ENCODE measurements at places on chromosomes 13 and 19. TPM values are rescaled to one million over a fixed set of nuclear protein-coding genes. Genes with fewer than 3 reads are reported as not detected.

DNA sequence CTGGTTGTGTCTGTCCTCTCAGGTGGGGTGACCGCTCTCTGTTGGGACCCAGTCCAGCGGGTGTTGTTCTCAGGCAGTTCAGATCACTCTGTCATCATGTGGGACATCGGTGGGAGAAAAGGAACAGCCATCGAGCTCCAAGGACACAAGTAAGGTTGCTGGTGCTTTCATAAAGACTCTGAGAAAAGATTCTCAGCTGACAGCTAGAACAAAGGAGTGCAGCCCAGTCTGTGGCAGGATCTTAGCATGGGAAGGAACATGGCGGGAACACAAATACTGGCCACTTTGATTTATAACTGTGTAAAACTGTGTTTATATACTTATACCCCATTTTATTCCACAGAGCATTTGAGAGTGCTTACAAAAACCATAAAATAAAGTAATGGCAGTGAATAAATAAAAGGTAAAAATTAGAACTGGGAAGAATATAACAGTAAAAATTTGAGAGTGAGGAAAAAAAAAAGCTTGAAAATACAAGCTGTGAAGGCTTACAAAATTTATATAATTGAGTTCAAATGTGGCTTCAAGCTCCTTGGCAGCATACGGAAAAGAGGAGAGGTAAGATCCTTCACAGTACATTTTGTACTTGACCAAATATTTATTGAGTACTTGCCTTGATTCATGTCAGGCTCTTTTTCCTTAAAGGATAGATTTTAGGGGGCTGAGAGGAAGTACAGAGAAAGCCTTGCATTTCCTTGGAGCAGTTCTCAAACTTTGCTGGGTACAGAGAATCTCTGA lies 64.8 kb downstream of the DHRS12 start:
- DNase-seq = no peak

DNA sequence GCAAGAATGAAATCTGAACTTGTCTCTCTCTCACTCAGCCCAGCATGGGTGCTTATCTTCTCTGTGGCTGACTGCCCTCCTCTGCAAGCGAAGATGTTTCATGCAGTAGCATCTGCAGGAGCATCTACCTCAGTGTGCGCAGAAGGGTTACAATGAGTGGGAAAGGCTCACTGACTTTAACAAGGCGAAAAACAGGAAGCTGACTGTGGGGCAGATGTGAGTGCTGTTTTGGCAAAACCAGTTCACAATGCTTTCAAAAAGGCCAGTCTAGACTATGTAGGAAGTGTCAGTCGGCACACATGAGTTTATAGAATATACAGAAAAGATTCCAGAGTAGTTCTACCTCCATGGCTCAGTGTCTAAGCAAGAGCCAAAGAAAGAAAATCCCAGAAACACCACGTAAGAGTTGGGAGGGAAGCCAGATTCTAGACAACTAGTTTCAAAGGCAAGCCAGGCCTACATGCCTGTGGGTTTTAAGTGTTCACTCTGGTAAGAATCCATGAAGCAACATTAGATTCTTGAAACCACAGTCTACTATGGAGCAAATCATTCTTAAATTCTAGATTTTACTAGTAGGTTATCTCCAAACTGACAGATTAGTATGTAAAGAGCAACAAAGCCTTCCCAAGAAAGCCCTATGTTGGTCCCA lies 124.5 kb downstream of the ABCC4 start:
- no peak for DNase-seq

DNA sequence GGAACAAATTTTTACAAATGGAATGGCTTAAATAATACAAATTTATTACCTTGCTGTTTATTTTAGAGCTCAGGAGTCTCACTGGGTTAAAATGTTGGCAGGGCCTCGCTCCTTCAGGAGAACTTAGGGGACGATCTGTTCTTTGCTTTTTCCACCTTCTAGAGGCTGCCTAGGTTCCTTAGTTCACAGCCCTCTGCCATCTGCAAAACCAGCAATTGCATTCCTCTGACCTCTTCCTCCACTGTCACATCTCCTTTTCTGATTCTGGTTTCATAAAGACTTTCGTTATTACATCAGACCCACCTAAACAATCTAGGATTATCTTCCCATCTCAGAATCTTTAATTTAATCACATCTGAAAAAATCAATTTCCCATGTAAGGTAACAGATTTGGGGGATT lies 249.6 kb upstream of the SPRY2 start:
- DNase-seq = no peak

GRCh38 chr13:50627111-50627510 lies 216.4 kb downstream of the DLEU7 start:
- DNase-seq = no peak

DNA sequence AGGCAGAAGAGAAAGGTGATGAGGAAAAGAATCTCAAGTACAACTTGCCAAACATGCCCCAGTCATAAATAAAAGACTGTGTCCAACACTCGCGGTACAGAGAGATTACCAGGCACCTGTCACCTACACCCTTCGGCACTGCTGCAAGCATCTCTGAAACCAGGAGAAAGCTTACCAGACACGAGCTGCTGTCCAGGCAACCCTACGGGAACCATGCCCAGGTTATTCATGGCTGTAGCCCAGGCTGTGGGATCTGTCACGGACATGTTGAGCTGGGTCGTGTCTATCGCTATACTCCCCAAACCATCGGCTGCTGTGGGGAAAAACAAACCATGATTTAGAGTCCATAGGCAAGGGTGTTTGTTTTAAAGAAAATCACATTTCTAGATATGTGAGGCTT lies 375.0 kb downstream of the ENOX1 start:
- no peak for DNase-seq

- DNase-seq = no peak
Measured at GRCh38 chr19:41689993-41690800, 2.1 kb upstream of the CEACAM7 start.

- no peak for DNase-seq
Measured at GRCh38 chr13:79306650-79307049, 99.4 kb downstream of the RBM26 start.

GRCh38 chr19:34232566-34233481 lies 21.5 kb upstream of the GARRE1 start:
- peak; percentile 82 for DNase-seq

DNA sequence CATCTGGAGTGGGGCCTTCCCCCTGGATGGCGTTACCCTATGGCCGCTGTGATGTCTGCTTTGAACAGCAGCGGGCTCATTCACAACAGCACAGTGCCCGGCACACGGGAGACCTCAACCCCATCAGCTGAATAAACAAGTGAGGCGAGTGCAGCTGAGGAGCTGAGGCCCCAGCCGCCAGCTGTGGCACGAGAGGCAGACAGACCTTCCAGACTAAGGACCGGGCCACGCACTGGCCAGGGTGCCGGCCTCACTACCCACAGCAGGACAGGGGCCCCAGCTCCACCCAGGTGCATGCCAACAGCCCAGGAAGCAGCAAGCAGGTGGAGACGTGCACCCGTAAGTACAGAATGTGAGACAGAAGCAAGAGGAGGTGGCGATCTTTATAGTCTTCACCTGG lies 39.6 kb downstream of the STK24 start:
- no peak for DNase-seq

GRCh38 chr13:69450245-69450644 lies 657.4 kb upstream of the ATXN8OS start:
- no peak for DNase-seq

DNA sequence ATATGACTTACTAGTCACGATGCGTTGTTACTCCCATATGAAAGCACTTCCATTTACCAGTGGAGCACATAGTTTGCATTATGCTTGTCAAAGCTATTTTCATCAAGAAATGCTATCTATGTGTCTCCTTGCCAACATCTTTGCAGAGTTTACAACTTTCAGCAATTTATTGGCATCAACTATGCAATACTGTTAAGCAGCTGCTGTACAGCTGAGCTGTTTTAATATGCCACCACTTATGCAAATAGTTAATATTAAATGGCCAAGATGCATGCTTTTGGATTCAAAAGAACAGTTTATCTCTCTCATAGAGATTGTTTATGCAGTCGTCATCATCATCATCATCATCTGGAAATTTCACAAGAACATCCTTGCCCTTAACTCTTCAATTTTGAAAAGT lies 67.9 kb upstream of the KLF5 start:
- no peak for DNase-seq

DNA sequence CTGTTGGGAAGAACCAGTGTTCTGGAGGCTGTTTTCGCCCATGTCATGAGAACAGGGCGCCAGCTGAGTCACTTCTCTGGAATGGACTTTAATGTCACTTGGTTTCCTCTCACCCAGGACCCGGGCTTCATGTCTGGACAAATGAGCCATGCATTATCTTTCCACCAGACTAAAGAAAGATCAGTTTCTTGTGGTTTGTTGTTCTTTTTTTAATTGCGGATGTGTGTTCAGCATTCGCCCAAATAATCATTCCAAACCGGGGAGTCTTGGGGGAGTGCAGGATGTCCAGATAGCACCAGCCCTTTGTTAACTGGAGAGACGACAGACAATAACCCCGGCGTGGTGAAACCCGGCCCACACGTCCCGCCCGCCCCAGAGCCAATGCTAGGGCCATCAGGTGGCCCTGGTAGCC lies 102.5 kb downstream of the COL4A2 start:
- DNase-seq = peak; percentile 83

GRCh38 chr19:2779121-2779740 lies 3.8 kb downstream of the SGTA start:
- DNase-seq = no peak

- no peak for DNase-seq
Measured at GRCh38 chr19:51479531-51480331, 1.4 kb downstream of the CEACAM18 start.

DNA sequence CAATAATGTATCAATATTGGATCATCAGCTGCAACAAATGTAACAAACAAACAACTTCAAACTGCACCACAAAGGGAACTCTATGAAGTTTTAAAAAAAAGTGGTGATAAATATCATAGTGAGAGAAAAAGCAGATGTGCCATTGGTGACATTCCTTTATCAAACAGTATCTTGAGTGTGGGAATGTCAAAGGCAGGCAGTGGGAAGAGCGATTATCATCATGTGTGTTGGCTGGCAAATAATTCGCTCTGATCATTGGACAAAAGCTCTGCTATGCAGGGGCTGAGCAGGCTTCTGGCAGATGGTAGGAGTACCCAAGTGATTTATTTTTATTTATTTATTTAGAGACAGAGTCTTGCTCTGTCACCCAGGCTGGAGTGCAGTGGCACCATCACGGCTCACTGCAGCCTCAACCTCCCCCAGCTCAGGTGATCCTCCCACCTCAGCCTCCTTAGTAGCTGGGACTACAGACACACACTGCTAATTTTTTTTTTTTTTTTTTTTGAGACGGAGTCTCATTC lies 55.9 kb upstream of the RANBP3 start:
- DNase-seq = no peak

DNA sequence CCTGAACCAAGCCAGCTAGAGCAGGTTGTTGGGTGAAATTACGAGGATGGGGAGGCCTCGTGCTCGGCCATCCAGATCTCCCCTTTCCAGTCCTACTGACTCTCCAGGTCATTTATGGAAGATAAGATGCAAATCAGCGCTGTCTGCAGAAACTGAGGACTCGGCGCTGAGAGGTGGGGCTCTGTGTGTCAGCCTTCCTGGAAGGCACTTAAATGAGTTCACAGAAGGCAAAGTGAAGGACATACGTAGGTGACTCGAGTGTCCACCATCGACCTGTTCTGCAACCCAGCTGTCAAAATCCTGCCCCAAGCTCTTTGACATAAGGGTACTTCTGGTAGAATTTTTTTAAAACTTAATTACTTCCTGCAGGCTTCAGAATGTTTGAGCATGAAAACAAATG lies 86.4 kb downstream of the RAB20 start:
- DNase-seq = no peak

- DNase-seq = no peak
Measured at GRCh38 chr13:50914848-50915247, 5.3 kb downstream of the RNASEH2B start.

GRCh38 chr13:76687467-76687866 lies 198.7 kb downstream of the KCTD12 start:
- no peak for DNase-seq

DNA sequence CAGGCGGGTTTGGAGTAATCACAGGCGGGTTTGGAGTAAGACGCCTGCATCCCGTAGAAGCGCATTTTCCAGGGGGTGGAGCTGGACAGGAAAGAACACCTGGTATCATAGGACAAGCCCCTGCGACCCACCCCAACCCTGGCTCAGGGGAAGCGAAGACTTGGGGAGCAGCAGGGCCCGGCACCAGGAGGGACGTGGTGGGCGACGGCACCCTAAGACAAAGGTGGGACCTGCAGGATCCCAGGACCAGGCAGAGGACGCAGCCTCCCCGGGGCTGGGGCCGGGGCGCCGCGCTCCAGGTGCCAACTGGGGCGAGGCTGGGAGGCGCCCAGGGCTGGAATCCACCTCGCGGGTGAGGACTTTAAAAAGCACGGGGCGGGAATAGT lies 520 bp downstream of the ZNF600 start:
- no peak for DNase-seq

DNA sequence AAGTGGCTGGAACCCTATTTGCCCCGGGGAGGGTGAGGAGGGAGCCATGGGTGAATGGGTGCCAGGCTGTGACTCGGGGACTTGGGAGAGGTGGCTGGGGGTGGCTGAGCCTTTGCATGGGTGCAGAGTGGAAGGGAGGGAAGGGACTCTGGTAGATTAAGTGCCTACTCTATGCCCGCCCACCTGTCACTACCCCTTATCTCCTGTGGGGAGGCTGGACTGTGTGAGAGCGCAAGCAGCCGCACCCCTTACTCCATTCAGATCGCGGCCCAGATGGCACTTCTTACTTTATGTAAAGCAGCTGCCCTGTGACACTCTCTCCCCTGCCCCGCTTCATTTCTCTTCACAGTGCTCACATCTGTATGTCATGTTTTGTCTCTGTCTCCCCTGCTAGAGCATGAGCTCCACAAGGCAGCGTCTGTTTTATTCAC lies 2.9 kb downstream of the KASH5 start:
- no peak for DNase-seq

DNA sequence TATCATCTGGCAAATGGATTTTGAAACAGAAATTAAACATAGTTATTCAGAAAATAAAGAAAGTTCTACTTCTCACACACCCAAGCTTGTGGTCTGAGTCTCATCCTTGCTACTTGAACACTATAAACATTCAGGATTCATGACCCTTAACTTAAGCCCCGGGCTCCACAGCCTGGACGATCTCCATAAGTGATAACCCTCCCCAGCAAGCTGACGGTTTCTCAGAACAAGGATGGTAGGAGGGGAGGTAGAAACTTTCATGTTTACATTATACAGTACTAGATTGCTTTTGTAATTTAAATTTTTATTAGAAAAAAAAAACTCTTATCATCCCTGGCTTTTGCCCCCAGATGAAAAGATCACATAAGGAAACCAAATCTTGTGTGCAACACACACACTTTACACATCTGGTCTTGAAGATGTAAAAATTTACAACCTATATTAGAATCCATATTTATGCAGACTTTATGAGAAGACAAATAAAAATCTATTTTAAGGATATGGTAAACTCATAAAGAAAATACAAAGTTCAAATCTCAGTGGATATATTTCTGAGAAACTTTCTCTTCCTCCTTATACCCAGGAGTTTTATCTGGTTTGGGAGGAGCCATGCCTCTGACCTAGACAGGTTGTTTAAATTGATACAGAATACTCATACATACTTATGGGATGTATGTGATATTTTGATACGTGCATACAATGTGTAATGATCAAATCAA lies 20.0 kb upstream of the ATP12A start:
- DNase-seq = no peak

GRCh38 chr19:18869023-18869618 lies 26.8 kb downstream of the CERS1 start:
- peak; percentile 75 for DNase-seq

The SIRT2 gene
- total RNA-seq = 34.6 TPM

The VSTM2B gene
- not detected for total RNA-seq

The F2RL3 gene
- total RNA-seq = 9.9 TPM

The ZNF699 gene
- 12.4 TPM for total RNA-seq

The GFY gene
- total RNA-seq = not detected

The ZNF90 gene
- 2.4 TPM for total RNA-seq

The HSH2D gene
- 1.3 TPM for total RNA-seq

The GRK1 gene
- total RNA-seq = 0.10 TPM

The SOHLH2 gene
- total RNA-seq = not detected

The CHAF1A gene
- 6.5 TPM for total RNA-seq
